ENCODE measurements at places on chromosomes 3 and 15. TPM values are rescaled to one million over a fixed set of nuclear protein-coding genes. Genes with fewer than 3 reads are reported as not detected.

CDCP1 gene
- 0.93 TPM for polyA plus RNA-seq

OR5H2 gene
- polyA plus RNA-seq, result not detected

APOD gene
- polyA plus RNA-seq, result 673 TPM

GALNT15 gene
- 23.6 TPM for polyA plus RNA-seq

DUOXA2 gene
- polyA plus RNA-seq, result not detected

CRABP1 gene
- 118 TPM for polyA plus RNA-seq

BOC gene
- polyA plus RNA-seq, result 23.3 TPM

TRH gene
- 13.8 TPM for polyA plus RNA-seq

SH3GL3 gene
- polyA plus RNA-seq, result 16.8 TPM

TFRC gene
- polyA plus RNA-seq, result 9.8 TPM

THPO gene
- polyA plus RNA-seq, result 0.22 TPM

TNIK gene
- polyA plus RNA-seq, result 26.3 TPM

CPA3 gene
- polyA plus RNA-seq, result not detected

SLC22A13 gene
- not detected for polyA plus RNA-seq

HTR3E gene
- polyA plus RNA-seq, result not detected

TNFAIP8L3 gene
- 2.5 TPM for polyA plus RNA-seq

STAC gene
- 13.9 TPM for polyA plus RNA-seq

MUC20 gene
- polyA plus RNA-seq, result 0.17 TPM

TERC gene
- polyA plus RNA-seq, result not detected

C3orf70 gene
- 3.5 TPM for polyA plus RNA-seq

BUB1B gene
- polyA plus RNA-seq, result 22.6 TPM

PRR20G gene
- polyA plus RNA-seq, result not detected

SLC24A5 gene
- not detected for polyA plus RNA-seq

DMXL2 gene
- 10.9 TPM for polyA plus RNA-seq

CIAO2A gene
- polyA plus RNA-seq, result 29.1 TPM

LRRC49 gene
- polyA plus RNA-seq, result 13.8 TPM

RTP3 gene
- not detected for polyA plus RNA-seq

GPR156 gene
- not detected for polyA plus RNA-seq

All from brain (organoid and tissue), 16 donors.